RWPE1 (cell line): ENCODE measurements at places on chromosomes 5 and 9.

- DNase-seq = no peak
Measured at GRCh38 chr5:173488144-173488543, 128.3 kb downstream of the BOD1 start.

DNA sequence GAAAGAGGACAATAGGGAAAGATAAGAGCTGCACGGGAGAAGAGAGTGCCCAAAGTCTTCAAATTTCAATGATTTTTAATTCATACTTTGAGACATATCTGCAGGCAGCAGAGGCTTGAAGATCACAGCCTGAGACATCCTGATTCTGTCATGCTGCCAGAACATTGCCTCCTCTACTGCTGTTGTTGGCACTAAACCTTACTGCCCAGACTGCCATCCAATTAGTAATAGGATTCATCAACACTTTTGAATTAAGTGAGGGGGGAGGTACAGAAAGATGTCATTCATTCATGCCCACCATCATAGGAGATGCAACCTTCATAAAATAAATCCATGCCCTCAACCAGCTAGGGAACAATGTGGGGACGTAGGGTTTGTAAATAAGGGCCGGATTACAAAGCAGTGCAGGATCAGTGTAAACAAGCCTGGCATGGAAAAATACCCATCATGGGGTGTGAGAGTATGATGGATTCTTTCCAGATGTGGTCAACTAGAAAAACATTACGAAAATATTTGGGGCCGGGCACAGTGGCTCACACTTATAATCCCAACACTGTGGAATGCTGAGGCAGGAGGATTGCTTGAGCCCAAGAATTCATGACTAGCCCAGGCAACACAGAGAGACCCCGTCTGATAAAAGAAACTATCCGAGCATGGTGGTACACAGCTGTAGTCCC, 122.1 kb upstream of the DAPK1 start:
- DNase-seq = peak; percentile 28

DNA sequence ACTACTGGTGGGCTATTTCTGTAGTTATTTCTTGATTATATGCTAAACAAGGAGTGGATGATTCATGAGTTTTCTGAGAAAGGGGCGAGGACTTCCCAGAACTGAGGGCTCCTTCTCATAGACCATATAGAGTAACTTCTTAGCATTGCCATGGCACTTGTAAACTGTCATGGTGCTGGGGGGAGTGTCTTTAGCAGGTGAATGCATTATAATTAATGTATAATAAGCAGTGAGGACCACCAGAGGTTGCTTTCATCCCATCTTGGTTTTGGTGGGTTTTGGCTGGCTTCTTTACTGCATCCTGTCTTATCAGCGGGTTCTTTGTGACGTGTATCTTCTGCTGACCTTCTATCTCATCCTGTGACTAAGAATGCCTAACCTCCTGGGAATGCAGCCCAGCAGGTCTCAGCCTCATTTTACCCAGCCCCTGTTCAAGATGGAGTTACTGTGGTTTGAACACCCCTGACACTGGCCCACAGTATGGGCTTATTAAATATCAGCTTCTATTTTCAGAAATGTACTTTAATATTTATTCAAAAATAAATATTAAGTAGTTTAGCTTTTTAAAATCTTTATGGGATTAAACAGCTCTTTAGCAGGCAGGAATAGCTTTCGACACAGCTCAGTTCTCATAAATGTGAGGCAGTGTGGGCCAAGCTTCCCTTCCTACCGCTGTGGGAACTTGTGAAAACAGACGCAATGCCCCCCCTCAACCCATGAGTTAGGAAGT, 44.4 kb downstream of the GALNT12 start:
- DNase-seq = peak; percentile 24

DNA sequence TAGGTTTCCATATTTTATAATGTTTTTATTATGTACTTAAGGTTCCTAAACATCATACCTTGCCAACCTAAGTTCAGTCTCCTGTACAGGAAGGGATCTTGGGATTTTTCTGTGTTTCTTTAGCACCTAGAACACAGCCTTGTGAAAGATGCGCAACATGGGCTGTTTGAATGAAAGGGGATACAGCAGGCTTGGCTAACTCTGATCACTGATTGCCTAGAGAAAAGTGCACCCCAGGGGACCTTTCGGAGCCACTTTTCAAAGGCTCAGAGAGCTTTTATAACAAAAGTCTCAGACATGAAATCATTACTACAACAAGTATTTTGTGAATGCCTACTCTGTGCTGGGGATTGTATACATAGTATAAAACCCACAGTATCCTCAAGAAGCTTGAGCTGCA, 261.6 kb downstream of the BNC2 start:
- DNase-seq = no peak

DNA sequence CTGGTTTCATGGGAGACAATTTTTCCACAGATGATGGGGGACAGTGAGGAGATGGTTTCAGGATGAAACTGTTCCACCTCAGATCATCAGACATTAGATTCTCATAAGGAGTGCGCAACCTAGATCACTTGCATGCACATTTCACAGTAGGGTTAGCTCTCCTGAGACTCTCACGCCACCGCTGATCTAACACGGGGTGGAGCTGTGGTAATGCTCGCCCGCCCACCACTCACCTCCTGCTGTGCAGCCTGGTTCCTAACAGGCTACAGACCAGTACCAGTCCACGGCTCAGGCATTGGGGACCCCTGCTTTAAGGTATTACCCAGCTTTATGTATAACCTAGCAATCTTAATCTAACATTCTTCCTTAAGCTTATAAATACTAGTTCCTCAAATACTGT, 35.6 kb downstream of the TTC39B start:
- no peak for DNase-seq

GRCh38 chr5:14036514-14036913, 92.0 kb upstream of the DNAH5 start:
- DNase-seq = peak; percentile 54

DNA sequence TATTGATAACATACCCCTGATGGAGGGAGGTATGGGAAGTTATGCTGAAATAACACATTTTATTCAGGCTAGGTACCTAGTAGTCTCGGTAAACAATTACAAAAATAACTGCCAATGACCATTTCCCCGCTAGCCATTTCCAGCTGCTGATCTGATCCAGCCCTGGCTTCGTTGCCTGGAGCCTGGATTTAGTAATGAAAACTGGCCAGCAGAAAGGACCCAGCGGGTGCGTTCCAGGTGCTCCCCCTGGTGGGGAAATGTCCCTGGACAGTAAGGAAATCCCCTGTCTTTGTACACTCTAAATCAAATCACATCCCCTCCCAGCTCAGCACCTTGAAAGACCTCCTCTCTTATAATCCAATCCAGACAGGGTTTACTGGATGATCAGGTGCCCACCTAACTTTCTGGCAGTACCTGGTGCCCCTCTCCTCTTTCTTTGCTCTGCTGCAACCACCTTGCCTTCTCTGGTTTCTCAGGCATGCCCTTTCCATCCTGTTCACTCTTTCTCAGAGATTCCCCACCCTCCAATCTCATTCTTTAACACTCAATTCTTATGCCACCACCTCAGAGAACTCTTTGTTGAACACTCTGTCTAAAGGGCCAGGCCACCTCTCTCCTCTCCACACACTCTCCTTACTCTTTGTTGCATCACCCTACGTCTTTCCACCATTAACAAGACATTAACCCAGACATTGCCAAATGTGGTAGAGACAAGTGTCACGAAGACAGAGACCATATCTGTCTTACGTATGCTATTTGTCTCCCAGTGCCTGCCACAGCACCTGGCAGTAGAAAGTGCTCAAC, 50.1 kb upstream of the SMAD5 start:
- peak; percentile 88 for DNase-seq

- DNase-seq = peak; percentile 98
Measured at GRCh38 chr5:91311697-91312501, 71.2 kb downstream of the ARRDC3 start.

GRCh38 chr9:37010180-37010579, 23.9 kb downstream of the PAX5 start:
- DNase-seq = no peak

- no peak for DNase-seq
Measured at GRCh38 chr5:88675708-88676636, 207.0 kb downstream of the MEF2C start.

- DNase-seq = no peak
Measured at GRCh38 chr9:21381448-21382339, 3.5 kb downstream of the IFNA2 start.

GRCh38 chr9:80175286-80176150, 603.8 kb downstream of the TLE4 start:
- DNase-seq = peak; percentile 31

DNA sequence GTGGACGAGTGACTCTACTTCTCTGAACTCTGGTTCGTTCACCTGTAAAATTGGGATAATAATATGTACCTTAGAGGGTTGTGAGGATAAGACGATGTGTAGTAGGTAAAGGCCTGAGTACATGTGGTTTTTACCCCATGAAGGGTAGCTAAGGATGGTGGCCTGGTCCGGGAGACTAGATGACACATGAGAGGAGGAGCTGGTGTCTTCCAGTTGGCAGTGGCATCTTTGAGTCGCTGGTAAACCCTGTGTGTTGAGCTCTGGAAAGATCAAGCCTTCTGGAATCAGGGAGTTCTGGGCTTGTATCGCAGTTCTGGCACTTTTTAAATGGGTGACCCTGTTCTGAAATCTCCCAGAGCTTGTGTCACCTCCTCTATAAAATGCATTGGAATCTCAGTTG, 166.4 kb upstream of the ZNF618 start:
- DNase-seq = no peak
